ENCODE measurements at places on chromosomes 2 and 18.

DNA sequence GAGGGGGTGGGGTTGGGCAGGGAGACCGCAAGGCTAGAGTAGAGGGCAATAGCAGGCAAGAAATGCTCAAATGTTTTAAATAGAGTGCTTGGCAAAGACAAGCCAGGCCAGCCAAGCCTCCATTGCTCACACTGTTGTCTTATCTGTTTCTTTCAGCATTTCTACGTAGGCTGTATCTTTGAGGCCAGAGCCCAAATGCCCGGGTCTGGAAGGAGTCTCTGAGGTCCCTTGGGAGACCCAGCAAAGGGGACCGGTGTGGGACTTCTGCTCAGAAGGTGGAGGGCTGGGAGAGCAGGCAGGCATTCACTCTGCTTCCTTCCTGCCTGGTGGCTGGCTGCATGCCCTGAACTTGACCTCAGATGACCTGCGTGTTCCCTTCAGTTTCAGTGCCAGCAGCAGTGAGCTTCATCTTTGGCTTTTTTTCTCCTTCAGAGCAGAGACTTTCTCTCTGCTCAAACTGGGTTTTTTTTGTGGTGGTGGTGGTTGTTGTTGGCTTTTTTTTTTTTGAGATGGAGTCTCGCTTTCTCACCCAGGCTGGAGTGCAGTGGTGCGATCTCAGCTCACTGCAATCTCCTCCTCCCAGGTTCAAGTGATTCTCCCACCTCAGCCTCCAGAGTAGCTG, 13.7 kb upstream of the TET3 start:
- DNase-seq = no peak

GRCh38 chr2:178422097-178422496, 28.9 kb downstream of the PRKRA start:
- no peak for DNase-seq

DNA sequence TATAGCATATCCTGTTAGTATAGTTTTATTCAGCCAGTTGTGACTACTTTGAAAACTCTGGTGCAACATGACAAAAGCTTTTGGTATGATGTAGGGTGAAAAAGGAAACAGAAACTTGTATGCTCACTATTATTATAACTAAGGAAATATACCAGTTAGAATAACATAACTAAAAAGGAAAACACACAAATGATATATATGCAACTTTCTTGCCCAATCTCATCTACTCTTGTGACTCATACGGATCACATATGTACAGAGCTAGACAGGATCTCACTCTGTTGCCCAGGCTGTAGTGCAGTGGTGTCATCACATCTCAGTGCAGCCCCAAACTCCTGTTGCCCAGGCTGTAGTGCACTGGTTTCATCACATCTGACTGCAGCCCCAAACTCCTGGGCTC, 12.4 kb upstream of the TLK1 start:
- no peak for DNase-seq

DNA sequence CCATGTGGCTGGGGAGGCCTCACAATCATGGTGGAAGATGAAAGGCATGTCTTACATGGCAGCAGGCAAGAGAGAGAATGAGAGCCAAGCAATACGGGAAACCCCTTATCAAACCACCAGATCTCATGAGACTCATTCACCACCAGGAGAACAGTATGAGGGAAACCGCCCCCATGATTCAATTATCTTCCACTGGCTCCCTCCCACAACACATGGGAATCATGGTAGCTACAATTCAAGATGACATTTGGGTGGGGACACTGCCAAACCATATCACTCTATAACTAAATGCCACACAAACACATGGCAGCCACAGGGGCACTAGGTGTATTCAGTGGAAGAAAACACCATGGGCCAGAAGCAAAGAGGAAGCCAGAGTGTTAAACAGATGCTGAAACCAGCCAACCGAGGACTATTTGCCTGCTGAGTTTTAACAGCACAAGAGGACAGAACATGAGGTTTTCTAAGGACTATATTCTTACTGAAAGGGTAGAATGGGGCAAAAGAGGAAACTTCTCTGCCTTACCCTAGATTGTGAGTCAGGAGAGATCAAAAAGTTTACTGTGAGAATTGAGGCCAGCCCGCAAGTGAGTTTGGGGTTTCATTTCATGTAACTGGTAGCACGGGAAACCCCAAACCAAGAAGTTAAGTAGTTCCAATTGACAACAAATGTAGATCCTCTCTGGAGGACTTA, 49.2 kb downstream of the SIGLEC15 start:
- no peak for DNase-seq
